SIG-M5 (cell line): ENCODE measurements at places on chromosomes 3 and 15.
A peak's percentile ranks its signal among the peaks of the same experiment; 100 is the strongest.

GRCh38 chr3:31106912-31107311, 212.5 kb upstream of the GADL1 start:
- no peak for DNase-seq

DNA sequence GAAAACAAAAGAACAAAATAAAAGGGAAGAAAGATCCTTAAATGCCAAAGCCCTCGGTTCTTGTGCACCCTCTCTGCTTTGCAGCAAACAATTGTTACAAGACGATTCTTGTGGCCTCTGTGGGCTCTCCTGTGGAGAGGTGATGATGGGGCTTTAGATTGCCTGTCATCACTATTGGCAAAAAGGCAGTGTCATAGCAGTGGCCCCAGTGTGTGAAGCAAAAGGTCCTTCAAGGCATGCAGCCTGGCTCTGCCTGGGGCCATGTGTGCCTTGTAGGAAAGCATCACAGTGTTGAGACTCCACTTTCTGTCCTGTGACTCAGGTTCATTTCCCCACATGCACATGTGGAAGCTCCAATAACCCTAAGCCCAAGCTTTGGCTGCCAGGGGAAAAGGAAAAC, 43.7 kb downstream of the POC1A start:
- no peak for DNase-seq

DNA sequence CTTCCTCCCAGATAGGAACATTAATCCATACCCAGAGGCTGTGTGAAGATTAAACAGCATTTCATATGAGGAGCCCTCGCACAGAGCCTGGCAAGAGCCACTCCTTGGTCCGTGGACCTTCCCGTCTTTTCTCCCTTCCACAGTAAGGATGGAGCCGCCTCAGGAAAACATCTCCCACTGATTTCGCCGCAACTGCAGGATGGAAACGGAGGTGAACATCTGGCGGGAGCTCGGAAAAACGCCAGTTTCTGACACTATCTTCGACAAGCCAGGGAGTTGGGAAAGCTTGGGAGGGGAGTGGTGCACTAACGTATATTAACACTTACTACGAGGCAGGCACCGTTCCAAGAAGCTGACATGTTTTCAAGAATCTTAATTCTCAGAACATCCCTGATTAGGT, 157.9 kb downstream of the XXYLT1 start:
- DNase-seq: no peak

- DNase-seq: no peak
Observed at GRCh38 chr3:57530071-57530608, 14.0 kb downstream of the DNAH12 start.

DNA sequence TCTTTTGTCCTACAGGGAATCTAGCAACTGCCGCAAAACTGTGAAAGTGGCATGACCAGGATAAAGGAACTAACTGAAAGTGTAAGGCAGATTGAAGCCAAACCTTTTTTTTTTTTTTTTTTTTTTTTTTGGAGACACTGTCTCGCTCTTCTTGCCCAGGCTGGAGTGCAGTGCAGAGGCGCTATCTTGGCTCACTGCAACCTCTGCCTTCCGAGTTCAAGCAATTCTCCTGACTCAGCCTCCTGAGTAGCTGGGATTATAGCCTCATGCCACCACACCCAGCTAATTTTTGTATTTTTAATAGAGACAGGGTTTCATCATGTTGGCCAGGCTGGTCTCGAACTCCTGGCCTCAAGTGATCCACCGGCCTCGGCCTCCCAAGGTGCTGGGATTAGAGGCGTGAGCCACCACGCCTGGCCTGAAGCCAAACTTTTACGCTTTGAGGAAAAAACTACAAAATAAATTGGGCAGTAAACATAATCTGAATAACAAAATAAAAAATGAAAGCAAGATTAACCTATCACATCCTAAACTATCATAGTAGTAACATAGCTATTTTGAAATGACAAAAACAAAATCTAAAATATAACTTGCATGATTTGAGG, 9.7 kb downstream of the SLTM start:
- DNase-seq: no peak

- peak; percentile 57 for DNase-seq
Observed at GRCh38 chr15:78399091-78399490, 38.9 kb upstream of the IREB2 start.
